CD4-positive, alpha-beta T cell treated with Interleukin-17A for 4 hours (primary cell): ENCODE measurements at places on chromosomes 6 and 20.

DNA sequence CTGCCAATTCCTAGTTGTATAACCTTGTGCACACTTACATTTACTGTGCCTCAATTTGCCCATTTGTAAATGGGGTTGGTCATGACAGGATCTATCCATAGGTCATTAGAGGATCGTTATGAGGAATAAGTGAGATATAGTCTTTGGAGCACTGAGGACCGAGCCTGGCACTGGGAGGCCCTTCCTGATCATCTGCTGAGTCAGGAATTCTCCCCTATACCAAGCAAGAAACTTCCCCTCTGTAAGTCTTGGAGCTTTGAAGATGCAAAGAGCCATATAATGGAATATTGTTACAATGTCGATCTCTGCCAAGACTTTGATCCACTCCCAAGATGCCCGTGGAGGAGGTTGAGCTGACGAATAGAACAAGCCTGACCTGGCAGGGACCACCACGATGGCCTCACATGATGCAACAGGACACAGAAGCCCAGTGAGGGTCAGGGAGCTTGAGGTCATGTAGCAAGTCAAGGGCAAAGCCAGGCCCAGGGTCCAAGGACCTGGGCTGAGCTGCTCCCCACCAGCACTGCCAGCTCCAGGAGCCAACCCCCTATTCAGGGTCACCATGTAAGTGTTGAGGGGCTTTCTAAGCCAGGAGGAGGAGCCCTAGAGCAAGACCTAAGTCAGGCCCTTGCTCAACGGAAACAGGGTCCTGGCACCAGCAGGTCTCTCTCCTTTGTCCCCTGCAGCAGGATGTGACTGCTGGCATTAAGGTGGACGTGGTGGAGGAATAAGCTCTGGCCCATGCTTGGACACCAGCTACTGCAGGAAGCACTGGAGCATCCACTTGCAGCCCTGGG is 16.7 kb downstream of the PDRG1 start:
- no peak for DNase-seq

DNA sequence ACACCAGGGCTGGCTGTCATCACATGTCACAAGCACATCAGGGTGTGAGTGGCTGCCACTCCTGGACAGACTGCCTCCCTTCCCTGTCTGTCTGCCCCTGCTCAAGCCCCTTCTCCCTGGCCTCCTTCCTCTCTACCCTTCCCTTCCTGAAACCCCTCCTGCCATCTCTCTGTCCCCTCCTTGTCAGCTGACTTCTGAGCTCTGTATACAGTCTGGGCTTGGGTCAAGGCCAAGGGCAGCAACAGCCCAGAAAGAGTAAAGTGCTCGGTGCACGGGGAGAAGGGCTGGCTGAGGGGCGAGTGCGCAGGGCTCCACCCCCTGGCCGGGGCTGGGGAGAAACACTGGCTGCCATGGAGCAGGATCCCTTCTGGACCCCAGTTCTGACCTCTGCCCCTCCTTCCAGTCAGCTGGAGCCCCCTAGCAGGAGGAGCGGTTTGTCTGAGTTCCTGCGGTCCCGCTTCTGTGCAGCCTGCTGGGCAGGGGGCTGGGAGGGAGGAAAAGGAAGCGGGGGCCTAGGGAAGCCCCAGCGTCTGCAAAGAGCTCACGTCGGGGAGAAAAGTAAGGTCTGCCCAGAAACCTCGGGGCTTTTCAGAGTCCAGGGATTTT is 2.0 kb downstream of the LKAAEAR1 start:
- no peak for DNase-seq

DNA sequence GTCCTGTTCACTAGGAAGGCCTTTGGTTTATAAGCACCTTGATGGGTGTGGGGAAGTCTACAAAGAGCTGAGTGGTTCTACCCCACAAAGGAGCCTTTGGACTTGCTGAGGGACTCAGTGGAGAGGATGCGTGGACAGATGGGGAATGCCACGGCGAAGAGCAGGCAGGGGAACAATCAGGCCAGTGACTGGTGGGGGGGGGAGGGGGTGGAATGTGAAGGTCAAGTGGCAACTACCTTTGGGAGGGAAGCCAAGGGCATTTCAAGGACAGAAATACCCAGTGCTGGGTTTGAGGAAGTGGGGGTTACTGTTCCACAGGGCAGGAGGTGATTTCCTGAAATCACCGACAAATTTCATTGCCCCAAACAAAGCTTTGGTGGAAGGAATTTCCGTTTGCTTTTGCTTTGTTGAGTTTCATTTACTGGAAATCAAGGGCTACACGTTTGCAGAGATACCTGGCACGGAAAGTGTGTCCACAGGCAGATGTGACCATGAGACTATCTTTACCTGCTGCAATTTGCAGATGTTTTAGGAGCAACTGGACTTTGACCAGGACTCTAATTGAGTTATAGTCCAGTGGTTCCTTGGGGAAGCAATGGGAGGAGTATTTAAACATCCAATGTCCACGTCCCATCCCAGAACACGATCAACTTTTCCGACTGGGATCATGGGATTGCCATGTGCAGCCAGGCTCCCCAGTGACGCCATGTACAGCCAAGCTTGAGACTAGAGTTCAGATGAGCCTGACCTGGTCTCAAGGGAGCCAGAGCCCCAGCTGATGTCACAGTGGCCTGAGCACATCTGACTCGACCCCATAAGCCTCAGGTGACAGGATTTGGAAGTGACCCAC is 8.0 kb downstream of the CST3 start:
- no peak for DNase-seq

- peak; percentile 54 for DNase-seq
Observed at GRCh38 chr6:31083742-31084354, 28.5 kb downstream of the C6orf15 start.

GRCh38 chr6:43937236-43938177 is 167.5 kb downstream of the VEGFA start:
- no peak for DNase-seq

GRCh38 chr20:37228082-37228481 is 33.5 kb downstream of the GHRH start:
- no peak for DNase-seq

DNA sequence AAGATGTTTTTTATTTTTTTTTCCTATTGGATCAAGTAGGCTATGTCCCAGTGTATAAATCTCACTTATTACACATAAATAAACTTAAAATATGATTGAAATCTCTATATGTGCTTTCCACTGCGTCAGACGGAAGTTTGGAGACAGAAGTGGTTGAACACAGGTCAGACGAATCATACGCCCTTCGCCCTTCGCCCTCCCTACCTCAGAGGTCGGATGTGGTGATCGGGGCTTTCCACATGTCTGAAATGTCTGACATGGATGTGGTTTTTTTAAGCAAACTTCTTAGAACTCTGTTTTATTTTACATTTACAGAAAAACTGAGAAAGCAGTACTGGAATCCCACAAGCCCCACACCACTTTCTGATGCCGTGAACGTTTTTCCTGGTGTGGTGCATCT is 344.4 kb downstream of the THBS2 start:
- no peak for DNase-seq

GRCh38 chr6:8074213-8074612 is 10.0 kb upstream of the BLOC1S5 start:
- no peak for DNase-seq

- no peak for DNase-seq
Observed at GRCh38 chr20:24766143-24766527, 182.9 kb upstream of the CST7 start.

DNA sequence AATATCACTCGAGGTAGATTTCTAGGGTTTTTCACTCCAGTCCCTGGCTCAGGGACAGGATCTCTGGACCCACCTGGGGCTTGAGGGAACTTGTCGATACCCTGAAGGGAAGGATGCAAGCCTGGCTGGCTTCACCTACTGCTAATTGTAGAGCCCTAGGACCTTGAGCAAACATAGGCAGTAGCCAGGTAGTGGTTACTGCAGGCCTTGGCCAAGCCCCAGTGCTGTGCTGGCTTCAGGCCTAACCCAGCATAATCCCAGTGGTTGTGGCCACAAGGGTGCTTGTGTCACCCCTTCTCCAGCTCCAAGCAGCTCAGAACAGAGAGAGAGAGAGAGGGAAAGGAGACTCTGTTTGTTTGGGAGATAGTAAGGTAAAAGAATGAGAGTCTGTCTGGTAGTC is 5.8 kb upstream of the MCM9 start:
- no peak for DNase-seq

DNA sequence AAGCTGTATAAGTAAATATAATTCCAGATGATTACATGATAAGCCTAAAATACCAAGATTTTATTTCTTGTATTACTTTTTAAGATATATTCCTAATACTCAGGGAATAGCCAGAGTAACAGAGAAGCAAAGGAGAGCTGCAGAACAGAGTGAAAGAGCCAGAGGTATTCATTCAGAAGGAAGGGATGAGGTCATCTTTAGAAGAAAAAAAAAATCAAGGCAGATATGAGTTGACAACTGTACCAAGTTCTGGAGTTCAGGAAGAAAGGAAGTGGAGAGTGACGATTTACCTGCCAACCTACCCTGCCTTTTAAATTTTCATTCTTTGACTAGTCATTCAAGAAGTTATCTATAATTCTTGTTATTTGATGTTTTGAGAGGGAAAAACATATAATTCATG is 28.8 kb upstream of the NHSL1 start:
- no peak for DNase-seq

GRCh38 chr6:4853782-4854511 is 77.7 kb downstream of the CDYL start:
- no peak for DNase-seq

- DNase-seq, result no peak
Observed at GRCh38 chr6:132405143-132405915, 4.1 kb upstream of the MOXD1 start.

GRCh38 chr6:15303920-15304291 is 58.0 kb downstream of the JARID2 start:
- DNase-seq, result no peak

DNA sequence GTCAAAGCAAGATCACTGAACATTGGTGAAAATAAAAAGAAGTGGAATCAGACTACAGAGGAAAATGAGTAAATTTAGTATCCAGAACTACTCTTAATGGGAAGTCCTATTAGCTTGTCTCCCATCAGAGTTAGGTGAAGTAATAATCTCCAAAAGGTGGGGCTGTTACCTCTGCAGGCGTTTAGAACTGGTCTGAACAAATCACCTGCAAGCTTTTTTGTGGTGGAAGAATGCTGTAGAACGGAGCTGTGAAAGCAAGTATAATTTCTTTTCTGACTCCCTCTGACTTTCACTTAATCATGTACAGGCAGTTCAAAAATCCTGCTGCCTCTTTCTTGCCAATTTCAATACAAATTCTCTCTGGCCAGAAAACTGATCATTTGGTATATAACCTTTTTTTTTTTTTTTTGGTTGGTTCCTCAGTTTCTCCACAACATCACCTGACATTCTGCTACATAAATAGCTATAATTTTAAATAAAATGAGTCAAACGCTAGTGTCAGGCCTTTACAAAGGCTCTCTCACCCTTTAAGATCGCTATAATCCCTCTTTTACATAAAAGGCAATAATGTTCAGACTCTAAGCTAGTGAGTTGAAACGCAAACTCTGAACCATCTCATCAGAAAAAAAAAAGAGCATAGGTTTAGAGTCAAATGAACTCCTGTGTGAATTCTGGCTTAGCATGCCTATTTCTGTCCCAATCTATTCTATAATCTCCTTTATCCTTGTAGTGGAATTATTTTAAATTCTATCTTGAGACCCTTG is 38.8 kb downstream of the CITED2 start:
- DNase-seq, result no peak

GRCh38 chr6:13548500-13549210 is 25.7 kb upstream of the SIRT5 start:
- DNase-seq, result no peak

DNA sequence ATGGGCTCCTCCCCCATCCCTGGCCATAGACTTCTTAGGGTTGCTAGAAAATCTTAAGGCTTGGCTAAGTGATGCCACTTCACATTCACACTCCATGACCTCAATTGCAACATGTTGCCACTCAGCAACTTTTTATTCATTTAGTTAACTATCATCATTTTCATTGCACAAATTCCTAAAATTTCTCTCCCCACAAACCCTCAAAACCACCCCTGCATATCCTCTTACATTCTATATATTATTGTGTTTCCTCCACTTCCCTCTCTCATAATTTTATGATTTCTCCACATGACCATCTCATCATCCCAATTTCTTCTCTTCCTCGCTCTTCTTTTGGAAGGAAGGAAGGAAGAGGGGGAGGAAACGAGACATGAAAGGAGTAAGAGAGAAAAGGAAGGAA is 436.0 kb downstream of the HACE1 start:
- no peak for DNase-seq

GRCh38 chr20:58883241-58883691 is 30.8 kb downstream of the GNAS start:
- DNase-seq, result no peak

DNA sequence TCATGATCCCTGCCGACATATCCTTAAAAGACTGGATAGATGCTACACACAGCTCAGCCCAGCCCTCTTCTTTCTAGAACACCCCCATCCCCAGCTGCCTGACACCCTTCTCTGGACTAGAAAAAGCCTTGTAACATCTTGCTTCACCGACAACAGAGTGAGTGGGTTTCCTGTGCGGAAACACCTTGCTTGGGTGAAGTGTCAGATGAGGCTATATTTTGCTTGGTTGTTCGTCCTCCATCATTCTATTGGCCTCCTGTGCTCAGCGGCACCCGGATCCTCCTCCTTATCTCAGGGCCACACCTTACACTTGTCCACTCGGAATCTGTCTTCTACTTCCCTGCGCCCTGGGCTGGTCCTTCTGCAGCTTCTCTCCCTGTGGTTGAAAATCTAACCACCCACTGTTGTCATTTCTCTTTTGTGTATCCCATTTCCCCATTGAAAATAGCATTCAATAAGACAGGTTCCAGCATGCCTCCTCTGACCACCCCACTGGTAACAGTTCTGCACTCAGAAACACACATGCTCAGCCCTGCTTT is 101.3 kb upstream of the MLN start:
- peak; percentile 66 for DNase-seq

DNA sequence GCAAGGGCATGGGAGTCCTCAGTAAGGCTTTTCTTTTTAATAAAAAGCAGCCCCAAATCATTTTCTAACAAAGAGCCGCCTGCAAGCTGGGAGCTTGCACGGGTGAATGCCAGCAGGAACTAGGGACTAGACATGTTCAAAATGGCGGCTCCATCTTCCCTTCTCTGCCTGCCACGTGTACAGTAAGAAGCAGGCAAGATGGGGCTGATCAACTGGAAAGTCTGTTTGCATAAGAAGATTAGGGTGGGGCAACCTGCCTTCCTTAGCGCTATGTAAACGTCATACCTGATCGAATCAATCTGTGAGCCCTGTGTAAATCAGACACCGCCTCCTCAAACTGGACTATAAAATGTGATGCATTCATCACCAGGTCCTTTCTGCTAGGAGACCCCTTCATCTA is 299.4 kb upstream of the SOX4 start:
- no peak for DNase-seq
